ENCODE measurements at places on chromosomes 4 and X.

DNA sequence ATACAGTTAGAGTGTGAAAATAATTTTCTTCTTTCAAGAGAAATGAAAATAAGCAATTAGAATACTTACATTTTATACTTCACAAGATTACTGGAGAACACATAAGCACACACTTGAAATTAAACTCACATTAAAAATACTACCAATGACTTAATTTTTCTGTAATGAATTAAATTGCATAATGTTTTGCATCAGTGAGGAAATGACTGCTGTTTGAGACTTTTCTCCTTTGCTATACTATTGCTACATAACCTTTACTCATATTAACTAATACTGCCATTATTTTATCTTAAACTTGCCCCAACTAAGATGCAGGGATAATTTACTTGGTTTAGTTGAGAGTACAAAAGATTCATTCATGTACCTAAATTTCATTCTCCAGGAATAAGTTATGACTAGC, 590.9 kb downstream of the ARAP2 start:
- DNase-seq = no peak

GRCh38 chr4:35559559-35560365, 684.6 kb downstream of the ARAP2 start:
- no peak for DNase-seq

DNA sequence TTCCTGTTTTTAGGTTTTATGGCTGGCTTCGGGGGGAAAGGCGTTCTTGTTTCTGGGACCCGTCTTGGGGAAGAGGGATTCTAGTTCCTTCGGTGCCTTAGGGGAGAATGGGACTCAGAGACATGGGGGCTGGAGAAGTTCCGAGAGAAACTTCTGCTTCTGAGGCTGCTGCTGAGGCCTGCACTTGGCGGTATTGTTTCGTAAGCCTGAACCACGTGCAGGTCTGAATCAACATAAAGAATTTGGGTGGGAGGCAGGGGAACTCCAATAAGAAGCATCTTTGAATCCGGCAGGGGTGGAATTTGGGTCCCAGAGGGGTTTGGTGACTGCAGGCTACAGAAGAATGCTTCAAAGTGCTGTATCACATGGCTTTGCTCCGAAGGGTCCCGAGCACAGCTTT, 15.1 kb downstream of the XG start:
- no peak for DNase-seq

GRCh38 chr4:24560868-24561368, 23.4 kb downstream of the DHX15 start:
- DNase-seq = no peak

GRCh38 chr4:157792716-157793115, 380.1 kb downstream of the GASK1B start:
- no peak for DNase-seq

GRCh38 chr4:24265989-24266388, 318.4 kb downstream of the DHX15 start:
- no peak for DNase-seq

Data from cerebellar cortex (tissue), 1 donor.